Spleen (tissue), 13 donors: ENCODE measurements at places on chromosomes 4 and X. TPM values are rescaled to one million over a fixed set of nuclear protein-coding genes. Genes with fewer than 3 reads are reported as not detected.

Gene SRPX2
- 13.1 TPM for polyA plus RNA-seq

- DNase-seq, result no peak
Measured at GRCh38 chr4:174672276-174672675, 150.0 kb upstream of the HPGD start.

DNA sequence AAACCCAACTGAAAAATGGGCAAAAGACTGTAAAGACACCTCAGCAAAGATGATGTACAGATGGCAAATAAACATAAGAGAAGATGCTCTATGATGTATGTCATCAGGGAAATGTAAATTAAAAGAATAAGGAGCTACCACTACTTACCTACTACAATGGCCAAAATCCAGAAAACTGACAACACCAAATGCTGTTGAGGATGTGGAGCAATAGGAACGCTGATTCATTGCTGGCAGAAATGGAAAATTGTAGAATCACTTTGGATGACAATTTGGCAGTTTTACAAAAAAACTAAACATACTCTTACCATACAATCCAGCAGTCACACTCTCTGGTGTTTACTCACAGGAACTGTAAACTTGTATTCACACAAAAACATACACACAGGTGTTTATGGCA, 222.3 kb upstream of the LDB2 start:
- DNase-seq, result no peak

DNA sequence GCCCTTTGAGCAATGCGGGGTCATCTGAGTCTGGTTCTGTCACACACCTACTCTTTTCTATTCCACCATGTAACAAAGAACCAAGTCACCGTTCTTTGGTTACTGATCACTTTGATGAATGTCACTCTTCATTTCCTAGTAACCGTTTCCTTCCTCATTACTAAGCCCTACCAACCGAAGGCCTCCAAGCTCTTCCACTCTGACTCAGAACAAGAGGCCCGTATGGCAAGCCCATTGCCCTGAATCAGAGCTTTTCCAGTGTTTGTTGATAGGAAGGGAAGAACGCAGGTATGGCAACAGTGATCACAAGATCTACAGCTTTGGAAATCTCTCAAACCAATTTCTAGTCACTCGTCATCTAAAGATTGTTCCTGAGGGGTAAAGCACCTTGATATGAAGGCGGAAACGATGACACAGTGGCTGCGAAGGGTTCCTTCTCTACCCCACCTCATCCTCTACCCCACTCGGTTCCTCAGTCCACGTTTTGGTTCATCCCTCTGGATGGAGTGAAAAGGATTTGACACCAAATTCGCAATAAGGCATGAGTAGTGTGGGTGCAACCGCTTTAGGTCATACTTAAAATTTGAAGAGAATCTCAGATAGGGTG, 28.0 kb upstream of the CD40LG start:
- DNase-seq, result no peak

- DNase-seq, result no peak
Measured at GRCh38 chrX:1813809-1814208, 198.9 kb downstream of the ASMT start.
